ENCODE measurements at places on chromosomes 11 and 22. TPM values are rescaled to one million over a fixed set of nuclear protein-coding genes. Genes with fewer than 3 reads are reported as not detected.

DNA sequence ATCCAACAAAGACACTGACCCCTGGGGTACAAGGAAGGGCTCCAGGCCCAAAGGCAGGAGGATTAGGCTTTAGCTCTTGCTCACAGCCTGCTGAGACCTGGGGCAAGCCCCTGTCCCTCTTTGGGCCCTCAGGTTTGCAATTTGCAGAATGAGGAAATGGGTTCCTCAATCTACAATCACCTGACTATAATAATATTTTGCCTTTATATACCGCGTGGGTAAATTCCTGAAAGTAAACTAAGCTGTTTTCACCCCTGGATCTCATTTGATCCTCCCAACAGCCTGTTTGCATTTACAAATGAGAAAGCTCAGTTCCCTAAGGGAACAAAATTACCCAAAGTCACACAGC is 797 bp downstream of the STARD10 start:
- peak overlapping the region; percentile 97 for H3K27ac ChIP-seq
- DNase-seq: no peak

DNA sequence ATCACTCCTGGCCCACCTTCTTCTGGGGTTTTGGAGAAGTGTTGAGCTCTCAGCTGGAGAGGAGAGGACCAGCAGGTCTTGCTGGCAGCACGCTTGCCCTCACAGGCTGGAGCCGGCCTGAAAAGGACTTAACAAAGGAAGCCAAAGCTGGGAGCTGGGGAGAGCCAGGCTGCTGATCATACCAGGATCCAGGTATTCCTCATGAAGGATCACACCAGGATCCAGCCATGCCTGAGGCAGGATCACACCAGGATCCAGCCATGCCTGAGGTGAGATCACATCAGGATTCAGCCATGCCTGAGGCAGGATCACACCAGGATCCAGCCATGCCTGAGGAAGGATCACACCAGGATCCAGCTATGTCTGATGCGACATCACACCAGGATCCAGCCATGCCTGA is 17.0 kb downstream of the MRGPRD start:
- DNase-seq: no peak
- no peak overlapping the region for H3K27ac ChIP-seq
- H3K36me3 ChIP-seq: no peaks in the 10 kb centered on the region
- no peaks in the 10 kb centered on the region for H3K27me3 ChIP-seq
- peaks cover 3% of the 10 kb centered on the region for H3K4me1 ChIP-seq
- H3K4me3 ChIP-seq: no peak overlapping the region

DNA sequence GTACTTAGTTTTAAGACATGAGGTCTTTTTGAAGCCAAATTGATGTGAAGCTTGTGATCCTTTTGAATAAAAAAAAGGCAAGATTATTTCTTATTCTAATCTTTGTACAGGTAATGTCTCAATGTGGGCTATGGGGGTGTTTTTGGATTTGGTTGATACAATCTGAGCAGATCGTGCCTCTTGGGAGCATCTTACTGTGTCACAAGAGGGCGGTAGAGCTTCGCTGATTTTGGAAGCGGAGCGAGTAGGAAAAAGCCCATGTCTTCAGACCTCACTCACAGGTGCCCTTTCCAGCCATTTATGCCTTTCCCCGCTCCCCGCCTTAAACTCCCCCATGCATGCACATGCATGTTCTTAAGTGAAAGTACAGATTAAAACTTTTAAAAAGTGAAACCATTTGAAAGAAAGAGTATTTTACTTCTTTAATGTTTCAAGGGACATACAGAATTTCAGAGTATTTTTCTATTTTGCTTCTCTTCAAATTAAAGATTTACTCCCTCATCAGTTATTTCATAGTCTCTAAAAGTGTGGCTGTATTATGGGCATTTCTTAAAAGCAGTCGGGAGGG is 18.8 kb downstream of the DDX25 start:
- DNase-seq: no peak
- H3K36me3 ChIP-seq: no peaks in the 10 kb centered on the region
- no peak overlapping the region for H3K27ac ChIP-seq
- H3K27me3 ChIP-seq: no peaks in the 10 kb centered on the region
- no peak overlapping the region for H3K4me3 ChIP-seq
- H3K4me1 ChIP-seq: no peaks in the 10 kb centered on the region

GRCh38 chr11:56531856-56532255 is 11.2 kb downstream of the OR5M11 start:
- no peaks in the 10 kb centered on the region for H3K4me1 ChIP-seq
- no peak overlapping the region for H3K27ac ChIP-seq
- H3K4me3 ChIP-seq: no peak overlapping the region

GRCh38 chr11:34363363-34364084 is 5.7 kb upstream of the ABTB2 start:
- no peaks in the 10 kb centered on the region for H3K4me1 ChIP-seq
- no peak for DNase-seq

DNA sequence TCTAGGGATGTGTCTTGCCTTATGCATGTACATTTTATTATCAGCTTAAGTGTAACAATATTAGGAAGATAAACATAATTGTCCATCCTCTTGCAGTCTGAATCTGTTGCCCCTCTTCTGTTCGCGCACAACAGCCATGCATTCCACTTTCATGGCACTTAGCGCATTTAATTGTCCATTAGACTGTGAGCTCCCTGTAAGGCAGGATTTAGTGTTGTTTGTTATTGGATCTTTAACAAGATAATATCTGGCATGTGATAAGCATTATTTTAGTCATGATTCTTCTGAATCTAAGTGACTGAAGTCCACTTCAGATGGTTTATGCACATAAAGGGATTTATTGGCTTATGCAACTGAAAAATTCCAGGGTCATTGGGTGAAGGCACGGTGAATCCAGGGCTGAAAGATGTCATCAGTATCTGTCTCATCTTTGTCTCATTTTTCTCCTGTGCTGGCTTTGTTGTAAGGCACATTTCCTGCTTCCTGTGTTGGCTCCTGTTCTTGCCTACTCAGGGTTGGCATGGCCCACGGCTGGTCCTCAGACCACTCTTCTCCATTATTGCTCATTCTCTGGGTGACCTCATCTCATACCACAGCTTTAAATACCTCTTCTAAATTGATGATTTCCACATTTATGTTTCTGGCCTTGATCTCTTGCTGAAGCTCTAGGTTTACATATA is 37.6 kb downstream of the ATXN10 start:
- H3K36me3 ChIP-seq: peaks cover 9% of the 10 kb centered on the region
- no peak for DNase-seq
- H3K27me3 ChIP-seq: no peaks in the 10 kb centered on the region
- no peaks in the 10 kb centered on the region for H3K4me1 ChIP-seq
- no peak overlapping the region for H3K4me3 ChIP-seq

- peak overlapping the region; percentile 58 for H3K27ac ChIP-seq
- no peak for DNase-seq
- H3K4me1 ChIP-seq: peaks cover 24% of the 10 kb centered on the region
- no peaks in the 10 kb centered on the region for H3K36me3 ChIP-seq
- peak overlapping the region; percentile 53 for H3K4me3 ChIP-seq
- no peaks in the 10 kb centered on the region for H3K27me3 ChIP-seq
These were observed 1.1 kb upstream of the VPS37C start for GRCh38 chr11:61162092-61162941.

- H3K4me3 ChIP-seq: peak overlapping the region; percentile 28
- H3K27ac ChIP-seq: no peak overlapping the region
- peaks cover 85% of the 10 kb centered on the region for H3K27me3 ChIP-seq
- no peaks in the 10 kb centered on the region for H3K36me3 ChIP-seq
These were observed 2.5 kb upstream of the PAX6 start for GRCh38 chr11:31813391-31814175.

GRCh38 chr11:76148231-76148630 is 58.1 kb downstream of the WNT11 start:
- no peaks in the 10 kb centered on the region for H3K36me3 ChIP-seq
- H3K27ac ChIP-seq: no peak overlapping the region
- DNase-seq: no peak
- no peak overlapping the region for H3K4me3 ChIP-seq
- H3K4me1 ChIP-seq: peaks cover 14% of the 10 kb centered on the region

DNA sequence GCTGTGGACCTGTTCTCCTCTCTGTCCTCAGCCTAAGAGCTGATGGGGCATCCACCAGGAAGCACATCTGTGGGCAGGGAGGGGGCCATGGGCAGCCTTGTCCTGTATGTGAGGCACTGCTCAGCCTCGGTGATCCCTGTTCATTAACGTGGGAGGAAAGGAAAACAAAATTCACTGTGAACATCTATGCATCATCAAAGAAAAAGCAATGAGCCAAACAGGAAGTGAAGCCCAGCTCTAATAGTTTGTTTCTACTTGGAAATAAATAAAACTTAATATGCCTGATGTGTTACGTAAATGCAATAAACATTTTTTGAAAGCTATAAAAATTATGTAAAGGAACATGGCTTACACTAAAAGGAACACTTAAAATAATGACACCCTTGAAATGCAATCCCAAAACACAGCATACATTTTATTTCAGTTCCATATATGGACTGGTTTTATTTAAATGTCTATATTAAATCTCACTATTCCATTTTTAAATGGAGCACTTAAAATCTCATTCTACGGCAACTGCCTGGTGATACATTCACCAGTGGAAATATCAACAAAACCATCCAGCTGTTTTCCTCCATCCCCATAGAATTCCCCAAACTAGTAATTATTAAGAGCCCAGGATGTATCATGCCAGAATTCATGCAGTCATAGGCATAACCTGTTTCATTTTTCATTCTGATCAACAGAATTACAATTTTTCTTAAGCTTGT is 78.3 kb downstream of the ZNF280B start:
- H3K4me1 ChIP-seq: no peaks in the 10 kb centered on the region
- H3K27me3 ChIP-seq: no peaks in the 10 kb centered on the region
- no peak overlapping the region for H3K27ac ChIP-seq
- H3K36me3 ChIP-seq: no peaks in the 10 kb centered on the region
- no peak for DNase-seq

- no peaks in the 10 kb centered on the region for H3K36me3 ChIP-seq
- H3K4me1 ChIP-seq: no peaks in the 10 kb centered on the region
- H3K4me3 ChIP-seq: no peak overlapping the region
- DNase-seq: no peak
These were observed 18.1 kb upstream of the ANO1 start for GRCh38 chr11:70059971-70060370.

- H3K4me1 ChIP-seq: peaks cover 24% of the 10 kb centered on the region
- H3K27me3 ChIP-seq: no peaks in the 10 kb centered on the region
- no peak overlapping the region for H3K4me3 ChIP-seq
- peak overlapping the region; percentile 75 for H3K27ac ChIP-seq
These were observed 2.2 kb downstream of the SLC37A4 start for GRCh38 chr11:119028346-119029068.

DNA sequence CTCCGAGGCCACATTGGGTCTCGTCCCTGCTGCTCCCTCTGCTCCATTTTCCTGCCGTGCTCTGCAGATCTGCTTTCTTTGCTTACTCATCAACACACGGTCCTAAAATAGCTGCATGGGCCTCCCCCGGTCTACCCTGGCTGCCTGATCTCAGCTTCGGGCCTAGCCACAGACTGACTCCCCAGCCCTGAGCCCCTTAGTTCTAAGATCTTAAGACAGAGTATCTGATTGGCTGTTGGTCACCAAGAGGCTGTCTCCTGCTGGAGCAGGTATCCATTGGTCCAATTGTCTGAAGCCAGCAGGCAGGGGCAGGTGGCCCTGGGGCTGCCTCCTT is 53.7 kb upstream of the NECTIN1 start:
- no peak overlapping the region for H3K4me3 ChIP-seq
- H3K4me1 ChIP-seq: no peaks in the 10 kb centered on the region
- no peak overlapping the region for H3K27ac ChIP-seq
- no peaks in the 10 kb centered on the region for H3K27me3 ChIP-seq

DNA sequence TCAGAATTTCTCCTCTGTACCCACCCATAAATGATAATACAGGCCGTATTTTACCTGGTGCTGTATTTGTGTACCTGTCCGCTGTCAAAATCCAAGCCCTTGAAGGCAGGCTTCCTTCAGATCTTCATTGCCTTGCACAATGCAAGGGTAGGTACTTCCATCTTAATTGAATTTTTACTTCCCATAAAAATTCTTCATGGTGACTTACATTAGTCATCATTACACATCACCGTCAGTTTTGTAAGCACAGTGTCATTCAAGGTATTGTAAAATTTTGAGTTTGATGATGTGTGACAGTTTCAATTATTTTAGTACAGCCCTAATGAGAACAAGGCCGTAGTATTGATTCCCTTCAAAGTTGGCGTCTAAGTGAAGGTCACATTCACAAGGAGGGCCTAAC is 770 bp upstream of the TSG101 start:
- DNase-seq: no peak
- peak overlapping the region; percentile 99 for H3K27ac ChIP-seq
- H3K36me3 ChIP-seq: no peaks in the 10 kb centered on the region
- H3K27me3 ChIP-seq: no peaks in the 10 kb centered on the region
- peak overlapping the region; percentile 95 for H3K4me3 ChIP-seq
- H3K4me1 ChIP-seq: peaks cover 20% of the 10 kb centered on the region

- no peaks in the 10 kb centered on the region for H3K27me3 ChIP-seq
- H3K27ac ChIP-seq: no peak overlapping the region
- H3K36me3 ChIP-seq: peaks cover 30% of the 10 kb centered on the region
- no peaks in the 10 kb centered on the region for H3K4me1 ChIP-seq
- no peak overlapping the region for H3K4me3 ChIP-seq
- no peak for DNase-seq
These were observed 25.2 kb upstream of the MICALL1 start for GRCh38 chr22:37880668-37881440.

- H3K27ac ChIP-seq: no peak overlapping the region
- no peaks in the 10 kb centered on the region for H3K36me3 ChIP-seq
- no peaks in the 10 kb centered on the region for H3K27me3 ChIP-seq
- no peak overlapping the region for H3K4me3 ChIP-seq
- DNase-seq: no peak
These were observed 105.9 kb downstream of the TRPC6 start for GRCh38 chr11:101477926-101478325.

GRCh38 chr11:81658722-81659121 is 1074.9 kb downstream of the FAM181B start:
- no peaks in the 10 kb centered on the region for H3K4me1 ChIP-seq
- DNase-seq: no peak
- no peaks in the 10 kb centered on the region for H3K36me3 ChIP-seq
- H3K4me3 ChIP-seq: no peak overlapping the region
- H3K27ac ChIP-seq: no peak overlapping the region
- H3K27me3 ChIP-seq: no peaks in the 10 kb centered on the region

GRCh38 chr11:119344291-119345010 is 2.1 kb downstream of the MFRP start:
- no peak overlapping the region for H3K27ac ChIP-seq
- no peak overlapping the region for H3K4me3 ChIP-seq
- no peaks in the 10 kb centered on the region for H3K4me1 ChIP-seq
- no peaks in the 10 kb centered on the region for H3K36me3 ChIP-seq

DNA sequence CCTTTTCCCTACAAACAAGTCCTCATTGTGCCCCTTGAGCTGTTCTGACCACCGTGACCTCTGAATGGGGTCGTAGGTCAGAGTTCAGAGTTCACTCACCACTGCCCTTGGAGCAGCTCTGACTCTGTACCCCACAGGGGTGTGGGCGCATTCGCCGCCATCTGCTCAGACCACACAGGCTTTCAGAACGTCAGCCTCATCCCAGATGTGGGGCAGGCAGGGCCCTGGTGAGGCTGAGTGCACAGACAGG is 14.8 kb upstream of the MUC5B start:
- no peak overlapping the region for H3K27ac ChIP-seq
- no peak for DNase-seq
- H3K36me3 ChIP-seq: no peaks in the 10 kb centered on the region
- no peaks in the 10 kb centered on the region for H3K27me3 ChIP-seq
- H3K4me1 ChIP-seq: no peaks in the 10 kb centered on the region

- H3K27ac ChIP-seq: no peak overlapping the region
- H3K27me3 ChIP-seq: no peaks in the 10 kb centered on the region
- no peaks in the 10 kb centered on the region for H3K36me3 ChIP-seq
- H3K4me1 ChIP-seq: no peaks in the 10 kb centered on the region
- H3K4me3 ChIP-seq: no peak overlapping the region
These were observed 39.3 kb upstream of the BSX start for GRCh38 chr11:123020968-123021367.

SLC22A25 gene
- not detected for total RNA-seq

GRIA4 gene
- not detected for total RNA-seq

UBQLNL gene
- total RNA-seq: not detected

CD3D gene
- 438 TPM for total RNA-seq

CBLIF gene
- total RNA-seq: not detected

CHCHD10 gene
- 172 TPM for total RNA-seq

Measured in CD8-positive, alpha-beta memory T cell (primary cell).